ENCODE measurements at places on chromosomes 2 and 18. TPM values are rescaled to one million over a fixed set of nuclear protein-coding genes. Genes with fewer than 3 reads are reported as not detected.

Gene CCDC102B
- total RNA-seq = 3.1 TPM

DNA sequence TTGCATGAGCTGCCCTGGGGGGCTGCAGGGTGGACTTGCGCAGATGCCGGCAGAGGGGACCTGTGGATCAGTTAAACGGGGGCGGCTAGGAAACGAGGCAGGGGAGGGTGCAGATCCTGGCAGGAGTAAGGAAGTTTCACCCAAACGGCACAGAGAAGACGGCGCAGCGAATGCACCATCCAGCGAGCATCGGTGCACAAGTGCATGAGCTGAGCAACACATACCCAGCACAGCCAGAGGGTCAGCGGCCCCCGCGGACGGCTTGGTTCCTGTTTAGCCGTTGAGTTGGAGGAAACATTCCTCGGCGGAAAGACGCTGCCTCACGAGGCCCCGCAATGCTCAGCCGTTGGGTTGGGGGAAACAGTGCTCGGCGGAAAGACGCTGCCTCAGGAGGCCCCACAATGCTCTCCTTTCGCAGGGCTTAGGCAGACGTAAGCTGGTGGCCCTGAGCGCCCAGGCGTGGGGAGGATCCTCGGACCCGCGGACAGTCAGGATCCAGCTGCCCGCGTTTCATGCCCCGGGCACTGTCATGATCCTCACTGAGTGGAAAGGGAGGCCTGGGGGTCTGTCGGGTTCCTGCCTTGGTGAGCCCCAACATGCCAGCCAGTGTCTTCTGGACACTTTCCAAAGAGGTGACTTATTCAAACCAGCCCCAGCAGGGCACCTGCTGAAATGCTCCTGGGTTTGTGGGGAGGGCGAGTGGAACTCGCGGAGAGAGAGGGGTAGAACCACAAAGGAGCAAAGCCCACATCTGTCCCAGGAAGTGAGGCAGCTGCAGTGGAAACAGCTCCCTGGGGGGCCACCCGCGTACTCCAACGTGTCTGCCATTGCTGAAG is 86.3 kb downstream of the NDUFA10 start:
- DNase-seq = no peak

GRCh38 chr2:79774016-79774415 is 261.2 kb downstream of the CTNNA2 start:
- DNase-seq = no peak

GRCh38 chr2:60309336-60309735 is 244.1 kb downstream of the BCL11A start:
- DNase-seq = no peak

GRCh38 chr2:10423400-10423774 is 24.7 kb downstream of the ODC1 start:
- no peak for DNase-seq

DNA sequence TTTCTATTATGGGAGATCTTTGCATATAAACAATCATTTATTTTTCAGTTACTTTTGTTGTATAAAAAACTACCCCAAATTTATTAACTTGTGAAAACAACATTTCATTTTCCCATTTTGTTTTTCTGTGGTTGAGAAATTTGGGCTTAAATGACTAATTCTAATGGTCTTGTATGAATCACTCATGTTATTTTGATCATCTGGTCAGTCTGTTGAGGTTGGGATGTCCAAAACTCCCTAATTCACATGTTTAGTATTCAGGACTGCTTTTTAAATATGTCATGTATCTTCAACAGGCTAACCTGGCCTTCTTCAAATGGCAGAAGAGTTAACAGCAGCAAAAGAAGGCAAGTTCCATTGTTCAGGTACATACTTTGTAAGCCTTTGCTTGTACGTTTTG is 788.1 kb downstream of the TRIB2 start:
- no peak for DNase-seq

All from fibroblast of the aortic adventitia (primary cell).